ENCODE measurements at places on chromosomes 3 and 15.

- DNase-seq = peak; percentile 47
These were observed 152.2 kb downstream of the ALCAM start for GRCh38 chr3:105518806-105519418.

DNA sequence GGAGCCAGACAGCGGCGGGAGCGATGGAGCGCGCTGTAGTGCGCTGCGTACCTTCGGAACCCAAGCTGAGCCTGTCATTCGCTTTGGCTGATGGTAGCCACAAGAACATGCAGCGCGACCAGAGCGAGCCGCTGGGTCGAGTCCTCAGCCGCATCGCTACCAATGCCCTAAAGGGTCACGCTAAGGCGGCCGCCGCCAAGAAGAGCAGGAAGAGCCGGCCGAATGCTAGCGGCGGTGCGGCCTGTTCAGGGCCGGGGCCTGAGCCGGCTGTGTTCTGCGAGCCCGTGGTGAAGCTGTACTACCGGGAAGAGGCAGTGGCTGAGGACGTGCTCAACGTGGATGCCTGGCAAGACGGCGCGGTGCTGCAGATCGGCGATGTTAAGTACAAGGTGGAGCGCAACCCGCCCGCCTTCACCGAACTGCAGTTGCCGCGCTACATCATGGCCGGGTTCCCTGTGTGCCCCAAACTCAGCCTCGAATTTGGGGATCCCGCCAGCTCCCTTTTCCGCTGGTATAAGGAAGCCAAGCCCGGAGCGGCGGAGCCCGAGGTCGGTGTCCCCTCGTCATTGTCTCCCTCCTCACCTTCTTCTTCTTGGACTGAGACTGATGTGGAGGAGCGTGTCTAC is 498 bp downstream of the PDE12 start:
- DNase-seq = no peak

DNA sequence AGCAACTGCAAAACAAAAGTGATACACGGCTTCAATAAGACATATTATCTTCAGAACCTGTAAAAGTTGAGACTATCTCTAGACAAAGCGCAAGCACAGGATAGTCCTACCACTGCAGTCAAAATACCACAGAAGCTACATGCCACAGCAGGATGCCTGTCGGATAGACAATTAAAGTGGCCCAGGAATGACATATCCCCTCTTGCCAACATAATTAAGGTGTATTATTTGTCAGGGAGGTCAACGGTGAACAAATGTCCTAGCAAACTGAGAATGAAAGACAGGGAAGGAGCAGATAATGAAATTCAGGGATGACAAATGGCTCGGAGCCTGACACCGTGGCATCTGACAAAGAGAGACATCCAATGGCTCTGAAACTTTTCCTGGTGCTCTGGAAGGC is 185.7 kb downstream of the MECOM start:
- DNase-seq = no peak

- DNase-seq = no peak
These were observed 19.5 kb downstream of the DUSP7 start for GRCh38 chr3:52036829-52037228.

- peak; percentile 84 for DNase-seq
These were observed 52.6 kb upstream of the SMAD6 start for GRCh38 chr15:66649235-66649984.

GRCh38 chr3:106288781-106289180 is 420.0 kb upstream of the CBLB start:
- DNase-seq = no peak

DNA sequence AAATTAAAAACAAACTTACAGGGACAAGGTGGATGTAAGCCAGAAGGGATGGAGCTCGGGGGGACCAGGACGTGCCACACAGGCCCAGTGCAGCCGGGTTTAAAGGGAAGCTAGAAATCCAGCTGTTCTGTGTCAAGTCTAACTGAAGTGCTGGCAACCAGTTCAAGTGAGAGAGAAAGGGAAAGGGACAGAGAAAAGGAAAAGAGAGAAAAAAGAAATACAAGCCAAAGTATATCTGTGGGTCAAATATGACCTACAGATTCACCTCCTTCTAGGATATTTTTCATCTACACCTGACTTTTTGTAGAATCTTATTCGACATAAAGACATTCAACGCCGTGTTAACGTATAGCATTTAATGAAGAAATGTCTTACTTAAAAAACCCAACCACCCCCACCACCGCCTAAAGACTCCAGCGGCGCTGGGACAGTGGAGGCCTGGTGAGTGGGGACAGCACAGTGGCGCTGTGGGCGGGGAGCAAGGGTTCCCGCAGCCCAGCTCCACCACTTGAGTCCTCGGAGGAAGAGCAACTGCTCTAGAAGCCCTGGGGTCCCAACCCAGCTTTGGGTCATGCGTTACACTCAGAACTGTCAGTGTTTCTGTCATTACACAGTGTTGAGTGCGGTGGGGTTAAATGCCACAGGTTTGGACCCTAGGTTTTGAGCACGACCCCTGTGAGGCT is 62.3 kb downstream of the CHSY1 start:
- no peak for DNase-seq

DNA sequence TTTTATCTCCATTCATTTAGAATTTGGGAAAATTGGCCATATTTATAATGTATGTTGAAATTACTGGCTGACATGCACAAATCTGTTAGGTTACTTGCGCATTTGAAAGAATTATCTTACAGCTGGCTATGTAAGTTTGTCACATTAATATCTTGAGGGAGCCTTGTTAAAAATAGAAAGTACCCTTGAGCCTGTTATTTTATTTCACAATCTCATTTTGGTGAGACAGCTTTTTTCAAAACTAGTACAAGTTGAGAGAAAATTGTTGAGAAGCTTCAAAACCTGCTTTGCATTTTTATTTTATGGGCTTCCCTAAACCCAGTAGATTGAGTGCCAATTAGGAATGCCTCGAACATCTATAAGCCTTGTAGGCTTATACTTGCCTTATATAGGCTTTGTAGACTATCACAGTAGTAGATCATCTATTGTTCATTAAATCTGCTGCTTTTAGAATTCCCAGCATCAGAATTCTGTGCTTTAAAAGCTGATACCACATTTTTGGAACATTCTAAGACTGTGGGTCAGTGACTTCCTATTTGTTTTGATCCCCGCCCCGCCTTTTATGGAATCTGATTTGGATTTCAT is 6.3 kb downstream of the IDH3A start:
- DNase-seq = no peak

DNA sequence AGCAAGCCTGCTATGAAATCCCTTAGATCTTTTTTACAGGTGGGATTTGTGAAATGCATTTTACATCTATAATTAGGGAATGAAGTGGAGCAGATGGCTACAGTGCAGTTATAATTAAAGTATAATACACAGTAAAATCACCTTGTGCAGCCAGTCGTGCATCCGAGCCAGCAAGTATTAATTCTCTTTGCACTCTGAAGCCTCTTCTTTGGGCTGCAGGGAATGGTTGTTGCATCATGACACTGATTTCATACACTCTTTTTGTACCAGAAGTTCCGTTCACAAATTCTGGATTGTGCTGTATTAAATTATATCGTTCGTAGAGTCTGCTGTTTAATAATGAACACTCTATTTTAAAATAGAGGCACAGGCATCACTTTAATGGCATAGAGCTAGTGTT is 28.7 kb upstream of the TP63 start:
- no peak for DNase-seq

DNA sequence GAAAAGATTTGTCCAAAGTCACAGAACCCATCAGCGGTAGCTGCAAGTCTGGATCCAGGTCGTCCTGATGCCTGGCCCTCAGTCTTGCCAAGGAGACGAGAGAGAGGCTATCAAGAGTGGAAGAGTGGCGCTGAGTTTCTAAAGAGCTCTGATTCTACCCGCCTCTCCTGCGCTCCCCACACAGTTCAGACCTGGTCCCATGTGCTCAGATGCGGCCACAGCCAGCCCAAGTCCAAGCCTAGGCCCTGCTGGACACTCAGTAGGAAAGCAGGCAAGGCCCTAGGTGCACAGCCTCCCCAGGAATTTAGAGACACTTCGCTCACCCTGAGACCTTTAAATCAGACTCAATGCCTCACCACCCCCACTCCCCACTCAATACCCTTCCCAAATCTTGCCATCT is 32.4 kb downstream of the CCDC12 start:
- DNase-seq = no peak

GRCh38 chr15:30062881-30063280 is 19.9 kb upstream of the GOLGA8J start:
- no peak for DNase-seq

GRCh38 chr3:44468572-44469520 is 8.6 kb downstream of the ZNF445 start:
- peak; percentile 46 for DNase-seq

DNA sequence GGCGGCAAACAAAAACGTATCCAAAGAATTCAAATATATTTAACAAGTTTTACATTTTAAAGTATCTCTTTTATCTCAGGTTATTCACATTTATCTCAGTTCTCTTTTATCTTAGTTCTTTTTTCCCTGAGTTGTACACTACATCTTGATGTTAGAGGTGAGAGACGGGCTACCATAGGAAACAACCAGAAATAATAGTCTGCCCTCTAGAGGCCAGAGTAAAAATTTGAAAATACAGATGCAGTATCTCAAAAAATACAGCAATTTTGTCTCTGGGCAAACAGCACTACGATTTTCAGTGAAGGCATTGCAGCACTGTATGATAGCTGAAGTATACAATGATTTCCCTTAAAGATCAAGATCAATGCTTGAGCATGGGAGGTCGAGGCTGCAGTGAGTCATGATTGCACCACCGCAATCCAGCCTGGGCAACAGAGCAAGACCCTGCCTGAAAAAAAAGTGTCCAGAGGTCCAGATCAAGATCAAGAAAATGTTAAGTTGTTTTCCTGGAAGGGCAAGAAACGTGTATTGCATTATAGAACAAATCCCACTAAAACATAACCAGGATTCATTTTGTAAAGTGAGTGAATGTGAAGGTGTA is 82.6 kb upstream of the ATP11B start:
- no peak for DNase-seq

- no peak for DNase-seq
These were observed 80.3 kb downstream of the FLNB start for GRCh38 chr3:58088501-58088900.

All from LNCaP clone FGC (cell line).